ENCODE measurements at places on chromosomes 6 and 20.

DNA sequence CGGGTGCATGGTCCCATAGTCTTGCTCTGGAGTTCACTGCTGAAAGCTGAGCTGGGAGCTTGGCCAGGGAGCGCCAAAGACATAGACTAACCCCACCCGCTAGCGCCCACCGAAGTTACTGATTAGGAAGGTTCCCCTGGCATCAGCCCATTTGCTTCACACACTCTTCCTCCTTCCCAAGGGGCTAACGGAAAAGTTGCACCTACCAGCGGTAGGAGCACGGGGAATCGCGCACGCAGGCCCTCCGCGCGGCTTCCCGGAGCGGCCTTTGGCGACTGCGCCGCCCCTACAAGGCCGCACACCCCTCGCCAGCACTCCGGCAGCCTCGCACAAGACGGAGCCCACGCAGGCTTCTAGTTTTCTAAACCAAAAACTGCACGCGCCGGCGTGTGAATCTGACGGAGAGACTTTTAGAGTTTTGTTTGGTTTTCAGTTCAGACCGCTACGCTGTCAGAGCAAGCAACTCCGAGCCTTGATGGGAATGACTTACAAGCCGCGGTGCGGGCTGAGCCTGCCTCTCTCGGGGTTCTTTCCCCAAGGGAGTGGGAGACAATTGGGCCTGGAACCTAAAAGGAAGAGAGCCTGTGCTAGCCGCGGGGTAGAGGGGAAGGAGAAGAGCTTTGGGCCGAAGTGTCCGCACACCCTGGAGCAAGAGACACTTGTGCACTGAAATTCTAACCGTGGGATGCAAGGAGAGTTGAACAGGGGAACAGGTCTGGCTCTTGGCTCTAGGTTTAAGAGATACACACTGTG is 891 bp upstream of the POU3F2 start:
- DNase-seq: peak; percentile 74

GRCh38 chr6:88458662-88459061 is 292.5 kb upstream of the CNR1 start:
- DNase-seq: no peak

DNA sequence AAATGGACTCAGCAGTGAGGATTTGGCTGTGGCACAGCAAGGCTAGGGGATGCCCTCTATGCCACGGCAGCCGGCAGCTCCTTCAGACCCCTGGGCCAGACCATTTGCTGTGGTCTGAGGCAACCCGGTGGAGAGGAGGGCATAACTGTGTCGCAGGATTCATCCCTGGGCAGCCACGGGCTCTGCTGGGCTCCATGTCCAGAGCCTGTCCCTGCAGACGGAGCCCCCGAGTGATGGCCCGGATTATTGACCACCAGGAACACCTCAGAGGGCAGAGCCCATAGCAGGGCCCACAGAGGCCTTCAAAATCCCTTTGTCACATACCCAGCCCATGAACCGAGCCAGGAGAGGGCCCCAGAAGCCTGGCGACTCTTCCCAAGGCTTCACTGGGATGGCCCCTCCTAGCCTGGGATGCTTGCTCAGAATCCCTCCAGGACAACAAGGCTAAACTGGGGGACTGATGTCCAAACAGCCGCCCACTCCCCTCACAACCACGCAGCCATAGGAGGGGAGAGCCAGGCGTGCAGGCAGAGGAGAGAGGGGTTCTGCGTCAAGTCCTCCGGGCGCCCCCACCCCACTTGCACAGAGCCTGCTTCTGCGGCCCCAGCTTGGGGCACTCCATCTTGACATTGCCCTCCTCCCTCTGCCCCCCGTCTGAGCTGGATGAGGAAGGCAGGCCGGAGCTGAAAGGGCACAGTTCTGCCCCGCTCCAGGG is 68.2 kb upstream of the AFDN start:
- no peak for DNase-seq

- DNase-seq: no peak
These were observed 650.6 kb upstream of the ARID1B start for GRCh38 chr6:156126535-156126934.

GRCh38 chr6:32133786-32134185 is 3.7 kb upstream of the FKBPL start:
- no peak for DNase-seq

GRCh38 chr6:162069995-162070394 is 657.6 kb downstream of the PRKN start:
- no peak for DNase-seq

DNA sequence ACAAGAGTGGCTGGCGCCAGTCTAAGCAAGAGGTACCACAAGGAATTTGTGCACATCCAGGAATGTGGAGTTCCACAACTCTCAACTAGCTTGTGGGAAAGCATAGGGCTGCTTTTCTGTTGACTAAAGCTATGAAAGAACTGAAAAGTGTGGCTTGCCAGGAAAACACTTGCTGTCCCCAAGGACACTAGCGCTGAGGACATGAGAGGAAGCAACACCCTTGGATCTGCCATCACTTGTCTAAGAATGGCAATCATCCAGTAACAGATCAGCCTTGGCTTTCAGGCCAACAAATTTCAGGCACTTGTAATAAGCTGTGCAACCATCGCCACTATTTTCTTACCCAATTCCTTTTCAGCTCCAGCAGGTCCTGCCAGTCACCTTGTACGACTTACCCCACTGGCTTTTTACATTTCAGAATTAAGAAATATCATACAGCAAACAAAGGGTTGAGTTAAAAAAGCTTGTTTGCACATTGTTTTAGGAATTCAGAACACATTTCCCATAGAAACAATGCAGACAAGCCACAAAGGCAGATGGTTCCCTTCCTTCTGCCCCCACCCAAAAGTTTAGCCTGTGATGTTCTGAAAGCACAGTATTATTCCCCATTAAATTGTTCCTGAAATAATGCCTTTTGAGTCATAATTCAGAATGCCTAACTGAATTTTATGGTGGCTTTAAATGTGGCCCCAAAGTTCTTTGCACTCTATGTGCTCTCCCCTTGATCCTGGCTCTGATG is 57.9 kb upstream of the SSTR4 start:
- DNase-seq: no peak

- no peak for DNase-seq
These were observed 1.9 kb downstream of the KCNQ5 start for GRCh38 chr6:72623808-72624207.

- no peak for DNase-seq
These were observed 593.0 kb downstream of the FRK start for GRCh38 chr6:115467726-115468125.

GRCh38 chr20:5118220-5119142 is 1.3 kb downstream of the PCNA start:
- DNase-seq: no peak

DNA sequence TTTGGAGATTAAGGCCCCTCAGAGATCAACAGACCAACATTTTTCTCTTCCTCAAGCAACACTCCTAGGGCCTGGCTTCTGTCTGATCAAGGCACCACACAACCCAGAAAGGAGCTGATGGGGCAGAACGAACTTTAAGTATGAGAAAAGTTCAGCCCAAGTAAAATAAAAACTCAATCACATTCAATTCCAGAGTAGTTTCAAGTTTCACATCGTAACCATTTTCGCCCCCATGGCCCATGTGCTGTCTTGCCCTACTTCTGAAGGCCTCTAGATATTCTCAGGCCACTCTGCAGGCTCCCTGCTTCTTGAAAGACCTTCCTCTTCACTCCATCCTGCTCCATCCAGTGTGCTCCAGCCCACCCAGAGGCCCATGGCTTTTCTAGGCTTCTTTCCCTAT is 4.2 kb downstream of the IL17A start:
- DNase-seq: no peak
